CD4-positive, alpha-beta T cell treated with Interferon gamma for 1 hour (primary cell): ENCODE measurements at places on chromosomes 2 and 18.

DNA sequence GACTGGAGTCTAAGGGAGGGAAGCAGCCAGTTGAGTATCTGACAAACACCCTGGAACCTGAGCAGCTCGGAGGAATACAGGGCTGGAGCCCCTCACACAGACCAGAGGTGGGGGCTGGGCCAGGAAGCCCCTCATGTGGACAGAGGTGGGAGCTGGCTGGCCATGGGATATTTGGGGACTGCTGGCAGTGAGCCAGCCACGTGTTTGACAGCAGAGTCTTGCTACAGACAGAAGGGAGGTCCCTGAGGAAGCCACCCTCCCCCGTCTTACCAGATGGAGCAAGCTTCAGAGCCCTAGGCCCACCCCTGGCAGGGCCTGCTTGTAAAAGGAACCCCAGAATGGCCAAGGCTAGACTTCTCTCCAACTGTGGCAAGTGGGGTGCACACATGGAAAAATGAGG lies 3.6 kb upstream of the MTERF4 start:
- no peak for DNase-seq

DNA sequence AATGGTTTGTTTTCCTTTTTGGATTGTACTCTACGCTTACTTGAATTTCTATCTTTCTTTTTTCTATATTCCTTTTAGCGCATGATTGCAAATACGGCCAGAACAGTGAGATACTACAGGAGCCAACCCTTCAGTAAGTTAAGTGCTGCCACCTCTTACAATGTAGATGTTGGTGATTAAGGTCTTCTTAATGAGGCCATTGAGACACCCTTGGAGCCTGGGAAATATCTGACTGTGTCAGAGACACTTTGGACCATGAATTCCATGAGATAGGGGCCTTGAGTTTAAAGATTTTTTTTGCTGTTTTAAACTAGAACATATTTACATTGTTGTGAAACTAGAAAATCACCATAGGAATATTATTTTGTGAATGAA lies 27.1 kb upstream of the MAP3K20 start:
- no peak for DNase-seq

DNA sequence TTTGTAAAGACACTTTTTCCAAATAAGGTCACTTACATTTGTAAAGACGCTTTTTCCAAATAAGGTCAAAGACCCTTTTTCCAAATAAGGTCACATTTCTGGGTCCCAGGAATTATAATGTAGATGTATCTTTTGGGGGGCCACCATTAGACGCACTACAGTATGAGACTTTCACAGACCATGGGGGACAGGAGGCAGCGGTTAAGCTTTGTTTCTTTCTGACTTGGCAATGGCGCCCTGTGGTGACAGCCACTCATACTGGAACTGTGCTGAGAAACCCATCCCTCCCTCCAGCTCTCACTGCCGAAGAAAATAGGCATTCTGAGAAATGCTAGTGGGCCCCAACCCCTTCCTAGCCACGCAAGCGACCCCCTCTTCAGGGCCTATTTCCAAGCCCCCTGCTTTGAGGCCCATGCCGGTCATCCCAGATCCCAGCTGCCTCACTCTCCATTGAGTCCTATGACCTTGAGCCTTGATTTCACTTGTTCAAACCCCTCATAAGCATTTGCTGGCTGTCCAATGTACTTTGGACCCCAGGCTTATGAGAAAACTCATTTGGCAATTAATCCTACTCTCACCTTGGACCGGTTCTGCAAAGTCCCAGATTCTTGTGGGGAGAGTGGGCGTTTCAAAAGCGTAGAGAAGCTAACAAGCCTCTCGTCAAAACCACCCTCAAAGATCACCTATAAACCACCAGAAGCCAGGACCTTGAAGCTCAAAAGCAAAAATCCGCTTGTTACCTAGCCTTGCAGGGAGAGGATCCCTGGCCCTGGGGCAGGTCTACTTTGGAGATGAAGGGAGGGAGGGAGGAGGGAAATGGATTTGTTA lies 11.3 kb upstream of the SPATA3 start:
- no peak for DNase-seq

GRCh38 chr2:177516824-177517544 lies 124.4 kb downstream of the AGPS start:
- no peak for DNase-seq

- no peak for DNase-seq
Measured at GRCh38 chr18:4416976-4417375, 38.1 kb downstream of the DLGAP1 start.
